NCI-H1417 treated with DMSO at 0.1 percent for 48 hours (cell line): ENCODE measurements at places on chromosomes 3 and 15.
A peak's percentile ranks its signal among the peaks of the same experiment; 100 is the strongest.

- DNase-seq = peak; percentile 90
Measured at GRCh38 chr15:36970522-36970921, 129.8 kb downstream of the MEIS2 start.

GRCh38 chr3:95289295-95289694 lies 1226.4 kb downstream of the NSUN3 start:
- DNase-seq = no peak

GRCh38 chr3:158471639-158472294 lies 99.2 kb upstream of the MLF1 start:
- no peak for DNase-seq

- no peak for DNase-seq
Measured at GRCh38 chr15:80669663-80670273, 25.3 kb upstream of the ABHD17C start.

DNA sequence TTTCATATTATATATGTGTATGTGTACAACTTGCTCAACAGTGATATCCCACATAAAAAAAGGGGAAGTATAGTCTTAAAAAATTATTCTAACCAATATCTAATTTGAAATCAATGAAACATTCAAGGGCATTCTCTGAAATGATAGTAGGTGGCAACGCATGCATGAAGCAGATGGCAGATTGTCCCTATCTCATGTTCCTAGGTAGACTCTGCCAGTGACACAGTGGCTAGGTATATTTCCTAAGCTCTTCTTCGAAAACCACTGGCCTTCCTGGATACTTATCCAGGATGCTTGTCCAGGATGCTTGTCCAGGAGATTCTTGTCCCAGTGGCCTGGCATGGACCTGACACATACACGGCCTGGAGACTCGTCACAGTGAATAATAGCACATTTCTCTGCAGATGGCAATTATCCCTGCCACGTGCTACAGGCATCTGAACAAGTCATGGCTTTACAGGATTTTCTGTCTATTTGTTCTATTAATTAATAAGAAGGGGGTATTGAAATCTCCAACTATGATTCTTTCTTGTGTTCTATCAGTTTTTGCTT lies 54.9 kb downstream of the OCA2 start:
- DNase-seq = no peak

DNA sequence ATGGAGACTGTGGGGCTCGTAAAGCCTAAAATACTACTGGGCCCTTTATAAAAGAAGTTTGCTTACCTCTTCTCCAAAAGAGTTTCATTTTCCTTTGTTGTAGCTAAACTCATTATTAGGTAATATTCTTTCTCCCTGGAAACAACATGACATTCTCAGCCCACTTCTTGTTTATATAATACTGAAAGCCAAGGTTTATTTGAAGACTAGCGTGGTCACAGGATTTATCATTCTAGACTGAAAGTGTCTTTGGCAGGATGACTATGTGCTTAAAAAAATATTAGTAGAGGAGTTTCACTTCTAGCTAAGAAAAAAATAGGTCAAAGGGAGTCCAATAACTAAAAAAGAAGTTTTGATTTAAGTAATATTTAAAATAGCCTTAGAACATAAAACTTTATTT lies 1085.2 kb upstream of the CADM2 start:
- DNase-seq = no peak

- no peak for DNase-seq
Measured at GRCh38 chr15:41284427-41285177, 47.8 kb downstream of the OIP5 start.

DNA sequence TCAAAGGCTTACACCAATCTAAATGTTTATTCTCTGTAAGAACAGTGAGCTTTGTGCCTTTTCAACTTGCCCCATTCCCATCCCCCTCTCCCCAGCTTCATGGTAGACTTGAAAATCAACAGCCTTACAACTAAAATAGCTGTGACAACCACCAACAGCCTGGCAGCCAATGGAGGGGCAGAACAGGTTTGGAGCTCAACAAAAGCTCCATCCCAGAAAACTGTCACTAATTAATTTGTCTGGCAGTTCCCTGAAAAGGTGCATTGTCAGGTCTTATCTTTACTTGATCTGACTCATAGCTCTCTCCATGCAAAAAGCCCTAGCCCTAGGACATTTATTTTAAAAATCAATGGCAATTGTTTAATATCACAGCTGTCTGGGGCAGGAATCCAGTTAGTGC lies 22.6 kb downstream of the MTHFS start:
- no peak for DNase-seq

- DNase-seq = no peak
Measured at GRCh38 chr3:13011573-13012220, 61.5 kb downstream of the IQSEC1 start.

- DNase-seq = no peak
Measured at GRCh38 chr3:55013145-55013925, 85.5 kb upstream of the LRTM1 start.

DNA sequence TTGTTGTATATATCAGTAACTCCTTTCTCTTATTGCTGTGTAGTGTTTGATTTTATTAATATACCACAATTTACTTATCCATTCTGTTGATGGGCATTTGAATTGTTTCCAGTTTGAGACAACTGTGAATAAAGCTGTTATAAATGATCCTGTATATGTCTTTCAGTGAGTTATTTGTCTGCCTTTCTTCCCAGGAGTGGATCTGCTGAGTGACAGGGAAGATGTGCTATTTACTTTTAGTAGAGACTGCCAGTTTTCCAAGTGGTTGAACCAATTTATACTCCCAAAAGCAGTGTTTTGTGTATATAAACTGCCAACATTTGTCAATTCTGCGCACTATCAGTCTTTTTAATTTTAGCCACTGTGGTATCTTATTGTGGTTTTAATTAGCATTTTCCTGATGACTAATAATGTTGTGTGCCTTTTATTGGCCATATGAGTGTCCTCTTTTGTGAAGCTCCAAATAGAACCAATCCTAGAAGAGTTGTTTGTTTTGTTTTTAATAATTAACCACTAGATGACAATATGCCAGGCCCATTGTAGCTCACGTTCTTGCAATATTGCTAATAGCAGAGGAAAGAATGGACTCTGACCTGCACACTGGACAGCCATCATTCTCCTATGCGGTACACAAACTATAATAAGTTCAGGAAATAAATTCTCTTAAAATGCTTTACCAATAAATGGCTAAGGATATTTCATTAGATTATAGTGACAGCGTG lies 25.3 kb downstream of the TRANK1 start:
- DNase-seq = no peak

GRCh38 chr3:22414239-22414638 lies 663.2 kb upstream of the ZNF385D start:
- no peak for DNase-seq

DNA sequence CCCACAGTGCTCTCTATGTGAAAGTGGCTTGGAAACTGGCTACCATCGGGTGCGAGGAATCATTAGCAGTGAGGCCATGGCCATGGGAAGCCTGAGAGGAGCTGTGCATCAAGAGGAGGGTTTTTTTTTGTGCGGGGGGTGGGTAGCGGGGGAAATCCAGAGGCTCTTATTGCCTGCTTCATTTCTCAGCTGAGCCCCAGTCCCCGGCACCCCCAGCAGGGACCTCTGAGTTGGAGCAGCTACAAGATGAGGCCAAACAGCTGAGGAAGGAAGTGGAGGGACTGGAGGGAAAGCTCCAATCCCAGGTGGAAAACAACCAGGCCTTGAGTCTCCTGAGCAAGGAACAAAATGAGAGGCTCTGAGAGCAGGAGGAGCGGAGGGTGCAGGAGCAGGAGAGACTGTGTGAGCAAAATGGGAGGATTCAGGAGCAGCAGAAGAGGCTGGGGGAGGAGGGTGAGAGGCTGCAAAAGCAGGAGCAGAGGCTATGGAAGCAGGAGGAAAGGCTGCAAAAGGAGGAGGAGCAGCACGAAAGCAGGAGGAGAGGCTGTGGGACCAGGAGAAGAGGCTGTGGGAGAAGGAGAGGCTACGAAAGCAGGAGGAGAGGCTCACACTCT lies 76.7 kb downstream of the ADAMTS7 start:
- DNase-seq = no peak

GRCh38 chr15:88232771-88233201 lies 23.8 kb downstream of the NTRK3 start:
- DNase-seq = no peak

DNA sequence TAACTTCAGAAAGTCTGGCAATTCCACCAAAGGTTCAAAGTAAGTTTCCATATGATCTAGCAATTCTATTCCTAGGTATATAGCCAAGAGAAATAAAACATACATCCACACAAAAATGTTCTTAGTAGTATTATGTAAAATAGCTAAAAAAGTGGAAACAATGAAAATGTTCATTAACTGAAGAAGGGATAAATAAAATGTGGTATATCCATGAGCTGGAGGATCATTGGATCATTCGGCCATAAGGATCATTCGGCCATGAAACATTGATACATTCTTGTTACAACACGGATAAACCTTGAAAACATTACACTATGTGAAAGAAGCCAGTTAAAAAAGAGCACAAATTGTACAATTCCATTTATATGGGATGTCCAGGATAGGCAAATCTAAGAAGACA lies 2.4 kb downstream of the KPNA4 start:
- DNase-seq = no peak

DNA sequence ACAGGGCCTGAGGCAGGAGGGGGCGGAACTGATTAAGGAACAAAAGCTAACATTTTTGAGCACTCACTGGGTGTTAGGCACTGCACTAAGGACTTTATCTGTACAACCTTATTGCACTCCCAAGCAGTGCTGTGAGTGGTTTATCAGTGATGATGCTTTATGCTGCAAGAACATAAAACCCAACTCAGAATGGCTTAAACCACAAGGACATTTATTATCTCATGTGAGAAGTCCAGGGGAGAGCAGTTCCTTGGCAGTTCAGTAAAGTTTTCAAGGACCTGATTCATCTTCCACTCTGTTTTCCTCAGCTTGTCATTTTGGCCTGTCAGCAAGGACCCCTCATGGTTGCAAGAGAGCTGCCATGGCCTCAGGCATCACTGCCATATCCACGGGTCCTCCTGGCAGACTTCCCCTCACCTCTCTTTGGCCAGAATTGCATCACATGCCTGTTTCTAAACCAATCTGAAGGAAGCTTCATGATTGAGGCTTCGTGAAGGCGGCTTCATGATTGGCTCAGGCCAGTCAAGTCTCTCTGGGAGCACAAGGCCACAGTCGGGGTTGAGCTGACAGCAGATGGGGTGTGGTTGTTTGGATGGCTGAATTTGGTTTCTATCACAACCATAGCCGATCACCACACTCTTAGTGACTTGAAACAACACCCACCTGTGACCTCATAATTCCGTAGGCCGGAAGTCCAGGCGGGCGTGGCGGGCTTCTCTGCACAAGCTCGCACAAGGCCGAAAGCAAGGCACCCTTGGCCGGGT lies 15.8 kb downstream of the EFCC1 start:
- no peak for DNase-seq

DNA sequence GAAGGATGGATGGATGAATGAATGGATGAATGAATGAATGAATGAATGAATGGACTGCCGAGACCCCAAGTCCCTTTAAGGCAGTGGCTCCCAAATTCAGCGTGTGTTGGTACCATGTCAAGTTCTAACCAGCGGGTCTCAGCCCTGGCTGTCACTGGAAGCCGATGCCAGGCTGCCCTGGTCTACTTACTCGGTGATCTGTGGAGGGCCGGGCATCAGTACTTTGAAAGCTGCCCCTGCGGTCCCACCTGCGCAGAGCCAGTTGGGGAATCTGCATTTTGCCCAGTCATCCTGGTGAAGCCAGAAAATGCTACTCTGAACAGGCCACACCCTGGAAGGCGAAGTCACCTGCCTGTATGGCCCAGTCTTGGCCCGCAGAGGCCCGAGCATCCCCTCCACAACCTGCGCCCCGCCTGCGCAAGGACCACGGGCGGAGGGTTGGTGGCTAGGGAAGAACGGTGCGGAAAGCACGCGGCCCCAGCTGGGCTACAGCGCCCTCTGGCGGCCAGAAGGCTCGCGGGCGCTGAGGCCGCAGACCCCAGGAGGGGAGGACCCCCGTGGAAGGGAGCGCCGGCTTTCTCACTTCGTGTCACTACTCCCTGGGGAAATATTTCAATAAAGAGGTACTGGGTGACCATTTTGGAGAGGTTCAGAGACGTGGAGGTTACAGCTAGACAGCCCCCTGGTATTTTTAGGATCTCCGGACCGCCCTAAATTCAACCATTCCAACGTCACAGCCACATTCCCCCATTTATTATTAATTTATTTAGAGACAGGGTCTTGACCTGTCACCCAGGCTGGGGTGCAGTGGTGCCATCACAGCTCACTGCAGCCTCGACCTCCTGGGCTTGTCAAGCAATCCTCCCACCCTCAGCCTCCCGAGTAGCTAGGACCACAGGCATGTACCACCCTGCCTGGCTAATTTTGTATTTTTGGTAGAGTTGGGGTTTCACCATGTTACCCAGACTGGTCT lies 34.9 kb downstream of the PRKCD start:
- no peak for DNase-seq

GRCh38 chr3:141414800-141415462 lies 46.6 kb downstream of the ZBTB38 start:
- DNase-seq = no peak

DNA sequence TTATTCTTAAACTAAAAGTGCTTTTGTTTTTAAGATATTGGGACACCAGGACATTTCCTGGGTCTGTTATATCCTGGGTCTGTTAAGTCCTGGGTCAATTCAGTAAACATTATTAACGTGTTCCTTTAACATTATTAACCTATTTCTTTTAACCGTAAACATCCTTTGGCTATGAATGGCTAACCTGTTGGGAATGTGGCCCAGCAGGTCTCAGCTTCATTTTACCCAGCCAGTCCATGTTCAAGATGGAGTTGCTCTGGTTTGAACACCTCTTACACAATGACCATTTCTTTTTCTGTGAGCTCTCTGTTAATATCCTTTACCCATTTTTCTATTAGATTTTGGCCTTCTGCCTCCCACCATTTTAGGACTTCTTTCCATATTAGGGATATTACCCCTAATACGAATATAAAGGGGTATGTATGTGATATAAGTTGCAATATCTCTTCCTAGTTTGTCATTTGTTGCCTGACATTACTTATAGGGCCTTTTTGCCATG lies 88.9 kb upstream of the NEDD4 start:
- no peak for DNase-seq

- no peak for DNase-seq
Measured at GRCh38 chr15:29418931-29419330, 149.3 kb upstream of the NSMCE3 start.

DNA sequence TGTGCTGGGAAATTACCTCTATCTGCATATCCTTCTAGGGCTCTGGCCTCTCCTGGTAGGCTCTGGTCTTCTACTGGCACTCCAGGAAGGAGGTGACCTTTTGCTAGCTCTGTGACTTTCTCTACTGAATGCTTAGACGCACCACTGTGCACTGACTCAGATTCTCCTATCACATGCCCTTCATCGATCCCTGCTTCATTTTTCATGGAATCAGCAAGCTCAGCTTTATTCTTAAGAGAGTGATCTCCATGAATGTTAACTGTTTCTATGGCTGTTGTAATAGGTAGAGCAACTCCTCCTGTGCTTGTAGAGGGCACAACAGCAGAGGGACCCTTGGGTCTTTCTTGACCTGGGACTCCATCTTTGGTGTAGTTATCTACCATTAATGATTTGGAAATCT lies 106.6 kb downstream of the MAP4 start:
- DNase-seq = no peak

GRCh38 chr15:69609176-69609575 lies 156.6 kb downstream of the RPLP1 start:
- no peak for DNase-seq
